ENCODE measurements at places on chromosomes 6 and 20.

GRCh38 chr20:54345301-54345724 is 130.1 kb upstream of the DOK5 start:
- DNase-seq, result peak; percentile 82

DNA sequence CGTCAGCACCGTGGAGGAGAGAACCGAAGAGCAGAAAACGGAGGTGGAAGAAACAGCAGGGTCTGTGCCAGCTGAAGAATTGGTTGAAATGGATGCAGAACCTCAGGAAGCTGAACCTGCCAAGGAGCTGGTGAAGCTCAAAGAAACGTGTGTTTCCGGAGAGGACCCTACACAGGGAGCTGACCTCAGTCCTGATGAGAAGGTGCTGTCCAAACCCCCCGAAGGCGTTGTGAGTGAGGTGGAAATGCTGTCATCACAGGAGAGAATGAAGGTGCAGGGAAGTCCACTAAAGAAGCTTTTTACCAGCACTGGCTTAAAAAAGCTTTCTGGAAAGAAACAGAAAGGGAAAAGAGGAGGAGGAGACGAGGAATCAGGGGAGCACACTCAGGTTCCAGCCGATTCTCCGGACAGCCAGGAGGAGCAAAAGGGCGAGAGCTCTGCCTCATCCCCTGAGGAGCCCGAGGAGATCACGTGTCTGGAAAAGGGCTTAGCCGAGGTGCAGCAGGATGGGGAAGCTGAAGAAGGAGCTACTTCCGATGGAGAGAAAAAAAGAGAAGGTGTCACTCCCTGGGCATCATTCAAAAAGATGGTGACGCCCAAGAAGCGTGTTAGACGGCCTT is 41.6 kb downstream of the ZBTB2 start:
- no peak for DNase-seq

- DNase-seq, result peak; percentile 21
Observed at GRCh38 chr6:164928057-164928727, 381.2 kb downstream of the C6orf118 start.

DNA sequence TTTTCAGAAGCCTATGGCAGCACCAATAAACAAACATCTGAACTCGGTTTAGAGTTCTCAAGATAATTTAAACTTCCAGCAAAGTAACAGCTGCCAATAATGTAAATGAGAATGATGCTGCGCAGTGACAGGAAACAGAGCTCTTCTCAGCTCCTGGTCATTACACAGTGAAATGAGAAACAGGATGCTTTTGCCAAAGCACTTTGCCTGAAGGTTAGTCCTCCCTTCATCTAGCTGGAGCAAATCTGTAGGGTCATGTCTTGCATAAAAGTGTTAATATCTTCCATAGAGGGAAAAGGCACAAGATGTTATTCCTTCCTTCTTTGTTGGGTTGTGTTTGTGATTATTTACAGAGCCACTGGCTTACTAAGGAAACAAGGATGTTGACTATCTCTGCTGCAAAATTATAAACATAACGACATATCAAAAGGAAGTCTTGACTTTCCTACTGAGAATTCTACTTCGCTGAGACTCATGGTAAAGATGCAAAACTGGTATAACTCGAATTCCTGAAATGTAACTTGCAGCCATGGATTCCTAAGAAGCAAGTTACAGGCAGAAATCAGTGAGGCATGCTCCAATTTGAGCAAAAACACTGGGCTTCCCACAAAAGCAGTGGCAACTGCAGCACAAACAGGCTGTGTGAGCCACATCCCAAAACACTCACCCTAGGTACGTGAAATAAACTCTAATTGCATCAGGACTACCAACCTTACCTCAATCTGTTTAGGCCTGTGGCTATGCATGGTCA is 102.5 kb upstream of the BEND6 start:
- DNase-seq, result no peak

DNA sequence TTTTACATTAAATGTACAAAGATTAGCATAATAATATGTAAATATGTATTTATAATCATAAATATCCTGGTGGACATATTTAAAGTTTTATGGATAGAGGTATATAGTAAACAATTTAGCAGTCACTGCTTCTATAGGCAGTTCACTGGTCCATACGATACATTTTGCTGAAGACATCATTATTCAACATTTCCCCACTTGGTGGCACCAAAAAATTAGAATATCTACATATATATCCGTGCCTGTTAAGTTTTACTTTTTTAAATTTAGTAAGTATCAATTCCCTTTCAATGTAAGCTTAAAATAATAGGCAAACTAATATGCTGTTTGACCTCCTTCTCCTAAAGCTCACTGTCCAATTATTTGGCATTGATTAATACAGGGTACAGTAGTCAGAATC is 64.2 kb downstream of the LMBRD1 start:
- no peak for DNase-seq

DNA sequence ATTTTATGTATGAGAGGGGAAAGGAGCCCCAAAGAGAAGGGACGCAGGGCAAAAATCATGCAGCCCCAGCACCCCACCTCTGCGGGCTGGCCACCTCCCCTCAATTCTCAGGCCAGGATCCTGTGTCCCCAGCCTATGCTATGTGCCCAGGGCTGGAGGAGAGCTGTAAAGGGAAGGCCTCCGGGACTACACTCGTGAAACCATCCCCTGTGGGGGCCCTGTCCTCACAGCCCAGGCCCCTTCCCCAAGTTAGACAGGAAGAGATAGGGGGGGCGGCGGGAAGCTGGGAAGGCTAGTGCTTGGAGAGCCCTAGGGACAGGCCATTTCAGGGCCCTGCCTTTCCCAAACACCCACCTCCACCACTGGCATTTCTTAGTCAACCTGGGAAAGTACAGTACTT is 1.4 kb upstream of the COL11A2 start:
- no peak for DNase-seq

DNA sequence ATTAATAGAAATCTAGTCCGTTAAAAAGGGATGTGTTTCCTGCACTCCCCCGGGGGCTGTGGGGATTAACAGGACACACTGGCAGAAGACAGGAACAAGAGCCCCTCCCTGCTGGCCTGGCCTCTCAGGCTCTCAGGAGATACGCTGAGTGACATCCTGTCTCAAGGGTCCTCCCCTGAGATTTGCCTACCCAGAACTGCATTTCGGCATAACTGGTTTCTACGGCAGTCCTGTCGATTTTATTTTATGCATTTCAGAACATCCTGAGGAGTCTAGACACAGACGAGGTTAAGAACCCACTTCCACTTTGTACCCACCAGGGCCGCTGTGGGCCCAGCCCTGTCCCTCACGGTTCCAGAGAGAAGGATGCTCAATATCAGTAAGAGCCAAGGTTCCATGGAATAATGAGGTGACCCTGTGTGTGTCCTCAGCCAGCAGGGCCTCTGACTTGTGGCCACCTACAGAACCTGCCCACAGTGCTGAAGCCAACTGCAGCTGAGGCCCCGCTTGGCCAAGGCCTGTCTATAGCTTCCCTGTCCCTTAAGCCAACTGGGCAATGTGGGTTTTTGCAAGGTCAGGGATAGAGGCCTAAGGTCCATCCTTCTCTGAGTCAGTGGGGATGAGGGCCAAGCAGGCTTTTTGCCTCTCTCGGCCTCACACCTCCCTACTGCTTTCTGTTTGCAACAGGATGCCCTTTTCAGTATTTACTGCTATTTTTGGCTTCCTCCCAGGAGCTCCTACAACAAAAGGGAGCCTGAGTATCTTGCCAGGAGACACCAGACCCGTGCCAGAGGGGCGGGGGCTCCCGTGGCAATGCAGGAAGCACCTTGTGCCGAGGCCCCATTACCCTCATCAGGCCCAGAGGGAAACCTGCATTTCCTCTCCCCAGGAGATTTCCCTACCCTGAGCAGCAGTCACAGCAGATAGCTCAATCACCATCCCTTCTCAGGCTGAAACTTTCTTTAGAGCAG is 14.7 kb downstream of the UQCC2 start:
- peak; percentile 49 for DNase-seq

DNA sequence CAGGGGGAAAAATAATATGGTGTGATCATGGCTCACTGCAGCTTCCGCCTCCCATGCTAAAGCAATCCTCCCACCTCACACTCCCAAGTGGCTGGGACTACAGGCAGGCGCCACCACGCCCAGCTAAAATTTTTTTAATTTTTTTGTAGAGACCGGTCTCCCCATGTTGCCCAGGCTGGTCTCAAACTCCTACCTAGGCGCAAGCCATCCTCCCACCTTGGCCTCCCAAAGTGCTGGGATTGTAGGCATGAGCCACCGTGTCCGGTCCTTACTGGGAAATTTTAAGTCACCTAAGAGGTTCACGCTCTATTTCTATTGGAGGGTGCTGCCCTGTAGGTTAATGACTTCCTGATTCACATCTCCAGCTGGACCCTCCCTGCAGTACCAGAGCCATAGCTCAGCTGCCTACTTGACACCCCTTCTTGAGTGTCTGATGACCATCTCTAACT is 626 bp upstream of the CDK5RAP1 start:
- no peak for DNase-seq

- peak; percentile 20 for DNase-seq
Observed at GRCh38 chr6:111228094-111228493, 140.8 kb downstream of the SLC16A10 start.

GRCh38 chr6:42978487-42978838 is 518 bp downstream of the PEX6 start:
- DNase-seq, result peak; percentile 58

GRCh38 chr6:146300521-146300920 is 243.1 kb upstream of the RAB32 start:
- no peak for DNase-seq

Data from AG20443 (cell line).